ENCODE measurements at places on chromosomes 12 and 14. TPM values are rescaled to one million over a fixed set of nuclear protein-coding genes. Genes with fewer than 3 reads are reported as not detected.

- H3K4me3 ChIP-seq = no peak overlapping the region
- H3K36me3 ChIP-seq = no peaks in the 10 kb centered on the region
- H3K27me3 ChIP-seq = no peaks in the 10 kb centered on the region
- no peak for DNase-seq
- H3K4me1 ChIP-seq = no peaks in the 10 kb centered on the region
- no peak overlapping the region for H3K27ac ChIP-seq
Measured at GRCh38 chr12:91883811-91884210, 261.8 kb downstream of the BTG1 start.

DNA sequence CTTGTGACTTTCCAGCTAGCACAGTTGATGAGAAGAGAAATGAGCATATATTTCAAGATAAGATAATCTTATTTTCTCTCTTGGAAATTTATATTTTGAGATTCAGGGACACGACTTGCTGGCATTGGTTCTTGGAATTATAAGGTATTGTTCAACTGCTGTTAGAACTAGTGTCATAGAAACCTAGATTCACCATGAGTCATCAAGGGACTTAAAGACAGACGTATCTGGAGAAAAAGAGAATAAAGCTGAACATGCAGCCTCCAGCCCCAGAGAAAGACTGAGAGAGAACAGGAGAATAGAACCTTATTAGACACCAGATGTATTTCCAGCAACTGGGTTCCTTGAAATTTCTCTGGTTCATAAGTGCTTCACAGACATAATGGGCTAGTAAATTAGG is 194.4 kb upstream of the PPFIA2 start:
- no peak for DNase-seq
- H3K27ac ChIP-seq = no peak overlapping the region
- H3K4me1 ChIP-seq = peaks cover 12% of the 10 kb centered on the region
- no peak overlapping the region for H3K4me3 ChIP-seq
- H3K36me3 ChIP-seq = no peaks in the 10 kb centered on the region

Gene TCL1B
- total RNA-seq = 0.97 TPM

- DNase-seq = no peak
- no peaks in the 10 kb centered on the region for H3K36me3 ChIP-seq
- H3K27me3 ChIP-seq = no peaks in the 10 kb centered on the region
- no peak overlapping the region for H3K4me3 ChIP-seq
- no peak overlapping the region for H3K27ac ChIP-seq
Measured at GRCh38 chr14:96267336-96267735, 11.3 kb downstream of the BDKRB1 start.

DNA sequence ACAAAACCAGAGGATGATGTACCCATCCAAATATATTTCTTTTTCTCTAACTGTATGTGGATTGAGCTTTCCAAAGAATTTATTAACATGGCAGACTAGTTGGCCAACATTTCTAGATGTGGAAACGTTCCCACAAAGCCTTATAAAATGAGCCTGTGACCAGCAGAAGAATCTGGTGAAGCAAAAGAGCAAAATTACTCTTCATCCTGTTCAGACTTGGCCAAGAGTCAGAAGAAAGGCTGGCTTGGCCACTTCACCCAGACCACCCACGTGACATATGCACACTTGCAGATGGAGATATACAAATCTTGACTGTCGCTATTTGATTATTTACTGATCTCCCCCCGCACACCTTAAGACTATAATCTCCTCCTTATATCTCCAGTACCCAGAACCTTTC is 96.7 kb downstream of the NUAK1 start:
- no peaks in the 10 kb centered on the region for H3K36me3 ChIP-seq
- H3K27me3 ChIP-seq = no peaks in the 10 kb centered on the region
- H3K4me1 ChIP-seq = no peaks in the 10 kb centered on the region
- no peak for DNase-seq
- H3K27ac ChIP-seq = no peak overlapping the region

DNA sequence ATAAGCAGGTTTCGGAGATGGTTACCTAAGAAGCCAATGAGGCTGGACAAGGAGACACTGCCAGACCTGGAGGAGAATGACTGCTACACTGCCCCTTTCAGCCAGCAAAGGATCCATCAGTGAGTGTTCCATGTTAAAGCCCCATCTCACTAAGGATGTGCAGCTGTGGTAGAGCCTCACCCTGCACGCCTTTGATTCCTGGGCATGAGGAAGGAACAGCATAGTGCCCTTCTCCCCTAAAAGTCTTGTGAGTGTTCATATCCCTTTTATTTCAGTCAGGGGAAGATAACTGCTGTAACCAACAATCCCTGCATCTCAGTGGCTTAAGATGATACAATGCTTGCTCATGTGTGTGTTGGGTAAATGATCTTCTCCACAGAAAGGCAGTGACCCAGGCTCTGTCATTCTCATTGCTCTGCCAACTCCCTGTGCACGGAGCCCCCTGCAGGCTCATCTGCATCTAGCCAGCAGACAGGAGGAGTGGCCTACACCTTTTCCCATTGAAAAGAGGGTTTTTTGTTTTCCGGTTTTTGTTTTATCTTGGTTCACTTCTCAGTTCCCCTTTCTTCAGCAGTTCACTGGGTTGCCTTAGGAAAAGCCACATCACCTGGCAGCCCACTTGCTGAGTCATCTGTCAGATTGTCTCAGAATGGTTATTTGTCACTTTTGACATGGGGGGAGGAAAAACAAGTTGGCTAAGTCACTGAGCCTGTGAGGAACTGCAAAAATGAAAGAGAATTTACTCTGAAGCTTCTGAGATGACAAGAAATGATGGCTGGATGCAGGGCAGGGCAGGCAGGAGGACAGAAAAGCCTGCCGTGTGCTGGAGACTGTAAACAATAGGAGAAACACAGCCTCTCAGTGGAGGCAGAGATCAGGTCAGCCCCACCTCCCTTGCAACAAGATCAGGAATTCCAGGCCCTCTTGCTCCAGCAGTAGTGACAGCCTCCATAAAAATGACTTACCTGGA is 193.3 kb downstream of the ANO4 start:
- no peaks in the 10 kb centered on the region for H3K36me3 ChIP-seq
- H3K27ac ChIP-seq = no peak overlapping the region
- H3K4me1 ChIP-seq = no peaks in the 10 kb centered on the region

Gene FAM186B
- total RNA-seq = not detected

DNA sequence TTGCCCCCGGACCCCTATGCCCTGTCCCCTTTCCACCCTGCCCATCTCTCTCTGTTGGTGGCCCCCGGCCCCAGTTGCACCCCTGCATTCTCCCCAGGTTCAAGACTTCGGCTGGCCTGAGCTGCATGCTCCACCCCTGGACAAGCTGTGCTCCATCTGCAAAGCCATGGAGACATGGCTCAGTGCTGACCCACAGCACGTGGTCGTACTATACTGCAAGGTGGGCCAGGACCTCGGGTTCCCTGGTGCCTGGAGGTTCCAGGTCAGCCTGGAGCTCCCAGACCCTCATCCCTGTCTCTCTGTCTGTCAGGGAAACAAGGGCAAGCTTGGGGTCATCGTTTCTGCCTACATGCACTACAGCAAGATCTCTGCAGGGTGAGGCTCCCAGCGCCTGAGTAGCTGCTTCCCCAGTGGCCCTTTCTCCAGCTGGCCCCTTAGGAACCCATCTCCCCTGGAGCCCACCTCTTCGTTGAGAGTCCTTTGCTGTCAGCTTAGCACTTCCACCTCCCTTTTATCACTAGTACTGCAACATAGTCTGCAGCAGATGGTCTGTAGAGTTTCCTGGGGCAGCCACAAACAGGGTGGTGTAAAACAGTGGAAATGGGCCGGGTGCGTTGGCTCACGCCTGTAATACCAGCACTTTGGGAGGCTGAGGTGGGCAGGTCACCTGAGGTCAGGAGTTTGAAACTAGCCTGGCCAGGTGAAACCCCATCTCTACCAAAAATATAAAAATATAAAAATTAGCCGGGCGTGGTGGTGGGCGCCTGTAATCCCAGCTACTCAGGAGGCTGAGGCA is 5.8 kb downstream of the TNS2 start:
- peak overlapping the region; percentile 93 for H3K27ac ChIP-seq
- H3K4me3 ChIP-seq = no peak overlapping the region
- H3K4me1 ChIP-seq = peaks cover 92% of the 10 kb centered on the region
- H3K36me3 ChIP-seq = peaks cover 29% of the 10 kb centered on the region
- DNase-seq = peak; percentile 78

- H3K4me3 ChIP-seq = no peak overlapping the region
- no peaks in the 10 kb centered on the region for H3K27me3 ChIP-seq
- DNase-seq = peak; percentile 81
- peak overlapping the region; percentile 33 for H3K27ac ChIP-seq
- peaks cover 34% of the 10 kb centered on the region for H3K4me1 ChIP-seq
Measured at GRCh38 chr14:59360923-59361794, 104.0 kb downstream of the GPR135 start.

DNA sequence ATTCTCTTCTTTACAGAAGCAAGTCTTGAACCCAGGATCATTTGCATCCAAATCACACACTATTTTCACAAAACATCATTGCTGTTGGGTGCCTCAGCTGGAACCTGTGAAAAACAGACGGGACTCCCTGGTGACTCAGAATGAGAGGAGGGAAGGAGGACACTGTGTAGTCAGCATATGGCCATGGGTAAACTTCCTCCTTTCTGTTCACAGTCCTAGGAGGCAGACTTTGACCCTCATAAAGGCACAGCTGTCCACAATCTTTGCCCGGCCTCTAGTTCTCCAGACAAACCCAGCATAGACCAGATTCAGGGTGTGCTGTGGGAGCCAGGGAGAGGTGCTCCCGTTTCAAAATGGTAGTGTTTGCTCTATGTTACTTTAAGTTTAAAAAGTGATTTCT is 62.0 kb downstream of the DYRK2 start:
- H3K27ac ChIP-seq = no peak overlapping the region
- no peak overlapping the region for H3K4me3 ChIP-seq
- DNase-seq = no peak
- H3K4me1 ChIP-seq = peaks cover 7% of the 10 kb centered on the region
- no peaks in the 10 kb centered on the region for H3K36me3 ChIP-seq

DNA sequence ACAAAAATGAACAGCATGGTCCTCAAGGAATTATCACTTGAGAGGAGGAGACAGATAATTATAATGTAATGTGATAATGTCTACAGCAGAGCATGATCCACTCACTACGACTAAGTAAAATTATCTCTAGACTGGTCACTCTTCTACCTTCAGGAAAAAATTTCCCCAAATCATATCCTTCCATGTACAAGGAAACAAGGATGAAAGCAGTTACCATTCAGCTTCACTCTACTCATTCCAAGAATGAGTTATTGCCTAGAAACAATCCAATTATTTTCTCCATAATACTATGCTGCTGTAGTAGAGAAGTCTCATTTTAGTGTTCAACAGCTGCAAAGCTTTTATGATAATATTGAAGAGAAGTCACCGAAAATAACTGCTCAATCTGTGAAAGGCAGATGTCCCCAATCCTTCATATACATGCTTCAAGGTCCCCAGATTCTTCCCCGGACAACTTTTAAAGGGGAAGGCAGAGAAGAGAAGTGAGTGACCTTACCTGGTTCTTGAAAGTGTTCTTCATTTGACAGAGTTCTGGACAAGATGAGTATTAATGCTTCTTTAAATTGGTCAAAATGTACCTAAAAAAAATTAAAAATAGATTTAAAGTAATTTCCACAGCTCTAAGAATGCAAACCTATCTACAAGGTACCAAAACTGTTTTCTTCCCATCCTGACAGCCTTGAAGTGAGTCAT is 24.6 kb downstream of the NIN start:
- H3K36me3 ChIP-seq = peaks cover 7% of the 10 kb centered on the region
- no peak overlapping the region for H3K4me3 ChIP-seq
- DNase-seq = no peak
- H3K27ac ChIP-seq = no peak overlapping the region
- H3K27me3 ChIP-seq = no peaks in the 10 kb centered on the region
- no peaks in the 10 kb centered on the region for H3K4me1 ChIP-seq
